Upper lobe of left lung (tissue), 6 donors: ENCODE measurements at places on chromosomes 3 and 15.
A peak's percentile ranks its signal among the peaks of the same experiment; 100 is the strongest.

DNA sequence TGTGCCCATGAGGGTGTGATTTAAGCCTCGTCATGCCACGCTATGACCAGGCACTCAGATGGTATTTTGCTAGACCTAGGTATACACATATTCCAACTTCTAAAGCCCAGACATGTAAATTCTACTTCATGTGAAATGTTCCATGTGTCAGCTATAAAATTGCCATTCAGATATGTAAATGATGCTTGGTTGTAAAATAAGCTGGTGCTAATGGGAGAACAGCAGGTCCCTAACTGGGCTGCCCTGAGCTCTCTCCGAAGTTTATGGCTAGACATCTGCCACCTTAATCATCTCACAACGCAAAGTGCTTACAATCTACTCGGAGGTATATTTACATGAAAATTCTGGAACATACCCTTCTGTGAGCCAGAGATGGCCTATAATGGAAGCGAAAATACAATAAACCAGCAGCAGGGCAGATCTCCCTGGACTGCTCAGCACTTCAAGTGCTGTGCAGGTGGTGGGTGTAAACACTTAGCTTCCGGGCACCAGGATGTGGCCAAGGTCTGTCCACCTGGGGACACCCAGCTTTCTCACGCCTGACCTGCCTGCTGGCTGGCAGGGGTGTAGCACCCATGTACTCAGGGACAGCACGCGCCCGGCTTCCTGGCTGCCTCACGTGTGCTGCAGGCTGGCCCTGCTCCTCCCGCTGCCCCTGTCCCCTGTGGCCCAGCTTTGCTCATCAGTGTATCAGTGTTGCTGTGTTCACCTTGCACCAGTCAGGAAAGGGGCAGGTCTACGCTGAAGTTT, 82.0 kb downstream of the CHDH start:
- H3K27me3 ChIP-seq, result no peaks in the 10 kb centered on the region
- DNase-seq, result peak; percentile 85
- H3K36me3 ChIP-seq, result no peaks in the 10 kb centered on the region
- no peak overlapping the region for H3K27ac ChIP-seq

GRCh38 chr3:156106721-156107373, 13.5 kb upstream of the KCNAB1 start:
- H3K4me1 ChIP-seq, result no peaks in the 10 kb centered on the region
- H3K36me3 ChIP-seq, result no peaks in the 10 kb centered on the region

GRCh38 chr15:45457220-45457619, 65.3 kb downstream of the SLC30A4 start:
- H3K27me3 ChIP-seq, result no peaks in the 10 kb centered on the region
- peak overlapping the region; percentile 86 for H3K27ac ChIP-seq
- H3K36me3 ChIP-seq, result no peaks in the 10 kb centered on the region
- DNase-seq, result no peak
- H3K4me1 ChIP-seq, result peaks cover 35% of the 10 kb centered on the region
- no peak overlapping the region for H3K4me3 ChIP-seq

DNA sequence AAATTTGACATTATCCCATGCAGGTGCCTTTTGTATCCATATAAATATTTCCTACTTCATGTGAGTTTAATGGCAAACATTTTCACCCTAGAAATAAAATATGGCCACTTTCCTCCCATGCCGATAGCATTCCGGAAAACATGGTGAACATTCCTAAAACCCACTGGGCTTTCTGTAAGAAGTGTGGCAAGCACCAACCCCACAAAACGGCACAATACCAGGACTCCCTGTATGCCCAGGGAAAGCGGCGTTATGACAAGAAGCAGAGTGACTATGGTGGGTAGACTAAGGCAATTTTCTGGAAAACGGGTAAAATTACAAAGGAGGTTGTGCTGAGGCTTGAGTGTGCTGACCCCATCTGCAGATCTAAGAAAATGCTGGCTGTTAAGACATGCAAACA, 7.6 kb downstream of the ANXA2 start:
- no peak overlapping the region for H3K27ac ChIP-seq
- H3K4me1 ChIP-seq, result peaks cover 78% of the 10 kb centered on the region
- no peak overlapping the region for H3K4me3 ChIP-seq
- no peaks in the 10 kb centered on the region for H3K27me3 ChIP-seq

DNA sequence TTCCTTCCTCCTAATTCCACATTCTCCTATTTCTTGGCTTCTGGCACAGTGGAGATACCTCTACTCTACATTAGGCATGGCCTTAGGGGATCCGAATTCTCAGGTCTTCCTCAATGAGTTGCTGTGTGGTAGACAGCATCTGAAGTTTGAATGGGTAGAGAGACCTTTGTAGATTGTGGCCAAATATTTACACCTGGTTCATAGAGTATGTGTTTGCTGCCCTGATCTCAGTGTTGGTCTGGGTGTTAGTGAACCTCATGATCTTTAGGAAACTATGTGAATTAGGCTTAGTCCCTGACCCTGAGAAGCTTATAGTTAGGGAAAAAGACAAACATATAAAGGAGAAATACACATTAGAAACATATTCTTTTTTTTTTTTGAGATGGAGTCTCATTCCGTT, 75.8 kb downstream of the LPP start:
- H3K27ac ChIP-seq, result no peak overlapping the region
- no peaks in the 10 kb centered on the region for H3K27me3 ChIP-seq
- no peak for DNase-seq
- H3K4me1 ChIP-seq, result peaks cover 18% of the 10 kb centered on the region
- H3K4me3 ChIP-seq, result no peak overlapping the region
- no peaks in the 10 kb centered on the region for H3K36me3 ChIP-seq
